Osteocyte (in vitro differentiated cells): ENCODE measurements at places on chromosomes 7 and 10. TPM values are rescaled to one million over a fixed set of nuclear protein-coding genes. Genes with fewer than 3 reads are reported as not detected.

DNA sequence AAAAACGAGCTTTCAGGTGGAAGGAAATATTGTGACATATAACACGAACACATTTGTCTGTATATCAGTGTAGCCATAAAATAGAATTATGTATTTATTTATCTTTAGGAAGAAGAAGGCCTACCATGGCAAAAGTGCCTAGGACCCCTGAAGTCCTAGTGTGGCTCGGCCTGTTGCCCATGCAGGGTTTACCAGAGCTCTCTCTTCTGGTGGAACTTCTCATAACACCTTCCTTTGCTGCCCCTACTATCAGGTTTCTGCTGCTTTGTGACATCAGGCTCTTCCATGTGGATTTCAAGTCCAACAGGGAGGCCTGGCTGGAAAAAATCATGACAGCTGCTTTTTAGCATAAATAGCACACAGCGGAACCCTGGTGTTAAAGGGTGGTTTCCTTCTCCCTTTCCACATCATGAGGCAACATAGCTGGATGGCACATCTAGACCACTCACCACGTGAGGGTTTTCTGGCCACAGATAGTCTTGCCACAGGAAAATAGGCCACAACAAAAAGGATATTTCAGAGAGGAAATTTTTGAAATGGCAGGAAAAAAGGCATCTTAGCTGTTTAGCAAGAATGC is 44.8 kb upstream of the ADO start:
- no peak for DNase-seq

The VPS37D gene
- 5.0 and 6.2 TPM in 2 replicates for total RNA-seq

The GNAT3 gene
- not detected in 2 replicates for total RNA-seq

DNA sequence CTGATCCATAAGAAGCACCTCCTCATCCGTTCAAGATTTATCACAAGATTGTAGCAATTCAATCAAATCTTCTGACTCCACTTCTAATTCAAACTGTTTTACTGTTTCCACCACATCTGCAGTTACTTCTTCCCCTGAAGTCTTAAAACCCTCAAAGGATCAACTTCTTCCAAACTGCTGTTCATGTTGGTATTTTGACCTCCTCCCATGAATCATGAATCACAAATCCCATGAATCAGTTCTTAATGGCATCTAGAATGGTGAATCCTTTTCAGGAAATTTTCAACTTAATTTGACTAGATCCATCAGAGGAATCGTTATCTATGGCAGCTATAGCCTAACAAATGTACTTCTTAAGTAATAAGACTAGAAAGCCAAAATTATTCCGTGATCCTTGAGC is 122.3 kb downstream of the IMMP2L start:
- no peak for DNase-seq

- no peak for DNase-seq
These were observed 26.0 kb downstream of the RBM17 start for GRCh38 chr10:6114805-6115341.

DNA sequence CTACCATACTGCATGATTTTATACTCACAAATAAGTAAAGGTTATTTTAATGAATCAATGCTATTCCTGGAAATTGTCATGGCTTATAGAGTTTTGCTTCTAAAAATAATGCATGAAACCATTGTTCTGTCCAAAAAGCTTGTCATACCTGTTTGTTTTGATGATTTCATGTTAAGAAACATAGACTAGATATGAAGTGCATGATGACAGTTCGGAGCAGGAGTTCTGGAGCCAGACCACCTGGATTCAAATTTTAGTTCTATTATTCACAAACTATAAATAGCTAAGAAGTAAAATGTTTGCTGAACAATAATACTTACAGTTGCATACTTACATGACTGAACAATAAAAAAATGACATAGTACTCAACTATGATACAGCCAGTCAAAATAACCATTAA is 107.0 kb upstream of the AKR1E2 start:
- DNase-seq = no peak

DNA sequence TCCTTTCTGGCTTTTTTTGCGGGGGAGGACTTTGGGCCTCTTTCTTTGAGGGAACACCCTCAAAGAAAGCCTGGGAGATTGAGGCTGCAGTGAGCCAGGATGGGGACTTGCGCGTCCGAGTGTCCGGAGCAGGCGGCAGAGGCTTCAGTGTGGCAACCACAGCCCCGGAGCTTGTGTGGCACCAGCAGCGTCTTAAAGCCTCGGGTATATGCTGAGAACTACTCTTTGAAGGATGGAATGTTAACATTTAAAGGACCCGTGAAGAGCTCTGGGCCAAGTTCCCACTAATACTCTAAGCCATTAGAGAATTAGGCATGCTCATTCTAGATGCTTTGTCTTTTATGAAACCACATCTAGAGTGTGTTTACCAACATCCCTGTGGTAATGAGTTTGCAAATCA is 168.2 kb downstream of the SEPTIN7 start:
- no peak for DNase-seq

DNA sequence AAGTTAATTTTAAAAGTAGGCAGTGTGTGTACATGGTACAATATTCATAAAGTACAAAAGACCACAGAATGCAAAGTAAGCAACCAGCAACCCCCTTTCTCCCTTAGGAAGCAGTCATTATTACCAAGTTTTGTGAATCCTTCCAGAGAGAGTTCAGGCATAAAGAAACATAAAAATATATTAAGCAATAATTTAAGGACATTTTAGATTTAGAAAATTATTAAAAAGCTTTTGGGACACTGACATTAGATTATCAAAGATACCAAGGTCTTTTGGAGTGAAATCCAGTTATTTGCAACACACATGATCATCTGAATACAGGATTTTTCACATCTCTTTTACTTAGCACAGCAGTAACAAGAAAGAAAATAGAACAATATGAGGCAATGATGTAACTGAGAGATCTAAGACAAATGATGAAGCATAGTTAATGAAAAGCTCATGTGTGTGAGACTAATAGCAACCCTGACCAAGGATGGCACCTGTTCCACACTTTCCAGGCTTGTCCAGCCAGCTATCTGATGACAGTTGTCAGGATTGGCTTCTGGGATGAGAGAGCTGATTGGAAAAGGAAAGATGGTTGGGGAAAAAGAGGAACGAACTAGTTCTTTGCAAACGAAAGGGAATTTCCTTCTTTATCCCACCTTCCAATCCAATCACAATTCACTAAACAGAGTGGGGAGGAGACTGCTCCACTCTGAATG is 115.5 kb upstream of the LAMB4 start:
- no peak for DNase-seq
